ENCODE measurements at places on chromosomes 3 and 15.

DNA sequence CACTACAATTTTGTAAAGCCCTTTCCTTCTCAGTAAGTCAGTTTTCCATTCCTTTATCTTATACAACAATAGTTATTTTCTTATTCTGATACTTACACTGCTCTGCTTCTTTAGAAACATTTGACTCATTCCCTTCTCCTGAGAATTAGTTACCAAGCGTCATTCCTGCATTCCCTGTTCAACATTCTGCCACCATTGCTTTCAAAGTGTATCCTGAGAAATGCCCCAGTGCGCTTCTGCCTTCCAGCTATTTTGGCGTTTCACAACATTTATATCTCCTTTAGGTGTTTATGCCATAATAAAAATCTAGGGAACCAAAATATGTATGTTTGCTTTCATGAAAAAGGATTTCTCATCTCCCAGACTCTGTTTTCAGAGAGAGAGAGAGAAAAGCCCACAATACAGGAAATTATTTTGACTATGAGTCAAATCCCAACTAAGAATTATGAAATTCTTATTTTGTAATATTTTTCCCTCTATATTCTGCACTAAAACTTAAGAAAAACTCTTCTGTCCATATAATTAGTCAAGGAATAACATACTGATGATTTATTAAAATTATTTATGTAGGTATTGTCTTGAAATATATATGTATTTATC lies 118.2 kb upstream of the RAP2B start:
- DNase-seq = no peak

- DNase-seq = no peak
These were observed 257.1 kb upstream of the STT3B start for GRCh38 chr3:31275583-31275982.

GRCh38 chr3:163368168-163368567 lies 1710.1 kb downstream of the SI start:
- DNase-seq = no peak

- DNase-seq = no peak
These were observed 242.5 kb upstream of the ST8SIA2 start for GRCh38 chr15:92151168-92151567.

GRCh38 chr3:169071003-169071402 lies 592.5 kb downstream of the MECOM start:
- no peak for DNase-seq

GRCh38 chr15:92725171-92725570 lies 69.6 kb upstream of the FAM174B start:
- no peak for DNase-seq

- DNase-seq = no peak
These were observed 59.7 kb downstream of the NOX5 start for GRCh38 chr15:69074001-69074842.

DNA sequence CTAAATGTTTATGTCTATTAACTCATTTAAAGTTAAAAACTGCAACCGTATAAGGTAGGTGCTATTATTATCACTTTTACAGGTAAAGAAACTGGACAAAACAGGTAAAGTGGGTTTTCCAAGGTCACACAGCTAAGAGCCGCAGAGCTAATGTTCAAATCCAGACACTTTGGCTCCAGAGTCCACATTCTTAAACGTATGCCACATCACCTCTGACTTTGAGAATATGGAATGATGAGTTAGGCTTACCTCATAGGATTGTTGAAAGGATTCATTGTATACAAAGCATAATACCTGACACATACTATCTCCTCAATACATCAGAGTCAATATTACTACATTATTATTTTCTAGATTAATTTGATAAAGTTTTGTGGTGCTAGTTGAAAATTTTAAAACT lies 240.9 kb upstream of the STT3B start:
- DNase-seq = no peak
